ENCODE measurements at places on chromosomes 12 and 14.

GRCh38 chr12:132428936-132429601 is 60.9 kb upstream of the FBRSL1 start:
- no peak for DNase-seq

GRCh38 chr12:109535863-109536250 is 37.4 kb downstream of the MMAB start:
- no peak for DNase-seq

DNA sequence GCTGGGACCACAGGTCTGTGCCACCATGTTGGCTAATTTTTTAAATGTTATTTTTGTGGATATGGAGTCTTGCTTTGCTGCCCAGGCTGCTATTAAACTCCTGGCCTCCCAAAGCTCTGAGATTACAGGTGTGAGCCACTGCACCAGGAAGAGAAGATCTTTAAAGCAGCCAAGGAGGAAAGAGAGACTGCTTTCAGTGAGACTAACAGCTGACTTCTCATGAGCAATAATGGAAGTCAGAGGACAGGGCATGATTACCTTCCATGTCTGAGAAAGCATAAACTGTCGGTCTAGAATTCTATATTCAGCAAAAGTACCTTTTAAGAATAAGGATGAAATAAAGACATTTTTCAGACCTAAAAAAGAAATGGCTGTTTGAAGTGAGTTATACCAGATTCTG is 57.3 kb upstream of the CHGA start:
- DNase-seq: no peak

DNA sequence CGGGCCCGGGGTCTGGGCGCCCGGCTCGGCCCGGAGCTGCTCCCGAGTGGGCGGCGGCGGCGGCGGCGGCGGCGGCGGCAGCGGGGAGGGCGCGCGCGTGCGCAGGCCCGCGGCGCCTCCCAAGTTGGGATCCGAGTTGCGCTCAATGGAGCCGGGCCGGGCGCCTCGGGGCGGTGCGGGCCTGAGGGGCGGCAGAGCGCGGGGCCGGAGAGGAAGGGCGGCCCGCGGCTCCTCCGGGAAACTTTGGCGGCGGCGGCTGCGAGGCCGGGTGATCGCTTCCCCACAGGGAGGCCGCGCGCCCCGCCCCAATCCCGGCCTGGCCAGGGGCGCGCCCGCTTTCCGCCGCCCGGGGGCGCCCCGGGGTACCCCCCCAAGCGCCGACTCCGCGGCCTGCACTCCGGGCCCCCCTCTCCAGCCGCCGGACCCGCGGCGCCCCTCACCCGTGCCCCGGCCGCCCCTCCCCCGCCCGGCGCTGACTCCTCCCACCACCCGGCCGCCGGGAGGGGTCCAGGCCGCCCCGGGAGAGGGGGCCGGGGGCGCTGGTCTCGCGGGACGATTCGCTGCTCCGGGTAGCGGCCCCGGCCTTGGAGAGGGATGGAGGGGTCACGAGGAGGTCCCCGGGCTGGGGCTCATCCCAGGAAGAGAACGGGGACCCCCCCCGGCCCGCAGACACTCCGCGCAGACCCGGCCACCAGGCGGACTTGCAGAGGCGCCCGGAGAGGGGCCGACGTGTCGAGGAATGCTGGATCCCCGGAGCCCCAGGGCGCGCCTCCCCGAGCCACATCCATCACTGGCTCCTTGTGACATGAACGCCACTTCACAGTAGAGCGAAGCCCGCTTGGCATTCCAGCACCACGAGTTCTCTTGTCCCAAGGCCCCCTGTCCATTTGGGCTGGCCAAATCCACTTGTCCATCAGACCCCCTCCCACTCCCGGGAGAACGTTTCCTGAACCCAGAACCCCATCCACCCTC is at the start of gene RILPL1:
TSS of gene RILPL1 (minus strand) at position 48 of the 972 bp plus-strand sequence. CDS start 237 bp downstream, outside the sequence.
- peak; percentile 63 for DNase-seq

DNA sequence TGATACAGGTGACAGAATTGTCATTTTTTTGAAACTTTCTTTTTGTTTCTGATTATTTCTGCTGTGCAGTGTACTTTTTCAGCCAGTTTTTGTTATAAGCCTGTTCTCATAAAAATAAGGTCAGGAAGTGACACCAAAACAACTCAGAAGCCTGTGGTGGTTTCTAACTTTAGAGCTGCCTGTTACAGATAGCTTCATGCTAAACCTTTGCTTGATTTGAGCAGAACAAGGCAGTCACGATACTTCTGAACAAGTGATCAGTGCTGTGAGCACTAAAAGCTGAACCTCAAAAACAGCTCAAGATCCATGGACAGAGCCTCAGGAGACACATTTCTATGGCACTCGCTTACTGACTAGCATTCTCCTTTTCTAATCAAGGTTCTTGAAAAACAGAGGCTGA is 82.0 kb downstream of the PRKCH start:
- DNase-seq: no peak

DNA sequence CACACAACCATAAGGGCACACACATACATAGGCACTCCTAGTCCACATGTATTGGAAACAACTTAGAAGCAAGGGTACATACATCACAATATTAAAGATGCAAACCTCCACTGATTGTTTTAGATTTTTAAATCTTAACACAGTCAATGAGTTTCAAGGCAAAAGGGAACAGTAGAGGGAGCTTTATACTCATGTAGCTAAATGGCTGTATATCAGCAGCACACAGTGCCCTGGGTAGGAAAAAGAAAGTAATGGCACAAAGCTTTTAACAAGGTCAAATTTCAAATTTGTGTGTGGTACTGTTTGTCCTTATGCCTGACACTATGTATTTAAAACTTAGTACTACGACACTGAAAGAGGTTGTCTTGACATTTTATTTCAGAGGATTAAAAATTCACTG is 262.0 kb downstream of the MED13L start:
- DNase-seq: no peak

DNA sequence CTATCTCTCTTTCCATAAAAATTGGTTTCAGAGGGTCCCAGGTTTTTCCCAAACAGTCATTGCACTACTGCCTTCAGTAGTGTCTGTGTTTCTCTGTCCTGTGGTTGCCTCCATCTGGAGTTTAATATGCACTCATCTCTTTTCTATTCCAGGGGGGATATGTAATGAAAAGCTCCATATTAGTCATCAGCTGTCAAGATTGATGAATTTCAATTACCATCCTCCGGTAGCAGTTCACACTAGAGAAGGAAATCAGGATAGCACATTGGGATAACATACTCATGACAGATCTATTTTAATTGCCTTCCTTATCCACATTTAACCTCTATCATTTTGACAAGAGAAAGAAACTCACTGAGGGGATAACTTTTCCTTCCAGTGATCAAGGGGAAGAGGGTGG is 589.0 kb upstream of the SEL1L start:
- DNase-seq: no peak

All from stimulated activated CD4-positive, alpha-beta T cell treated with anti-CD3 and anti-CD28 coated beads, Interleukin-15, amount 100 ng/mL, for 24 hours (primary cell).